CD4-positive, alpha-beta T cell (primary cell): ENCODE measurements at places on chromosomes 3 and 15. TPM values are rescaled to one million over a fixed set of nuclear protein-coding genes. Genes with fewer than 3 reads are reported as not detected.

The KNG1 gene
- total RNA-seq: not detected

The MAP1A gene
- 1.2 TPM for total RNA-seq

The MRPL3 gene
- 36.0 TPM for total RNA-seq

The ROPN1 gene
- not detected for total RNA-seq

The NTRK3 gene
- not detected for total RNA-seq

The CPOX gene
- 7.0 TPM for total RNA-seq

The ITGA11 gene
- total RNA-seq: 0.20 TPM

The DLL4 gene
- total RNA-seq: 0.11 TPM

The ST3GAL6 gene
- 0.45 TPM for total RNA-seq

The MTFMT gene
- 5.8 TPM for total RNA-seq

The ST8SIA2 gene
- not detected for total RNA-seq

The MGLL gene
- total RNA-seq: 0.28 TPM

The NPAP1 gene
- not detected for total RNA-seq

The OR5K2 gene
- not detected for total RNA-seq

The CCDC39 gene
- not detected for total RNA-seq

The ZCWPW2 gene
- total RNA-seq: 0.27 TPM

The RLBP1 gene
- total RNA-seq: not detected

The ZNF654 gene
- total RNA-seq: 6.5 TPM

The PSTPIP1 gene
- total RNA-seq: 79.4 TPM

The CXCR6 gene
- 2.0 TPM for total RNA-seq

The CMTM8 gene
- total RNA-seq: 7.5 TPM

The RAB6B gene
- total RNA-seq: not detected

The COL6A5 gene
- not detected for total RNA-seq

The DISP2 gene
- 0.06 TPM for total RNA-seq

The C3orf20 gene
- total RNA-seq: not detected

The MEF2A gene
- total RNA-seq: 24.9 TPM

The PLSCR5 gene
- not detected for total RNA-seq

The NUSAP1 gene
- total RNA-seq: 2.2 TPM

The UNC45A gene
- total RNA-seq: 17.6 TPM

The CCDC9B gene
- total RNA-seq: 1.5 TPM

The GPX1 gene
- 22.9 TPM for total RNA-seq

The CACNA2D3 gene
- total RNA-seq: not detected

The PIF1 gene
- 0.22 TPM for total RNA-seq

The SENP5 gene
- 62.7 TPM for total RNA-seq

The SLC9A9 gene
- 12.2 TPM for total RNA-seq

The SCAANT1 gene
- 1.4 TPM for total RNA-seq

The PLS1 gene
- 0.92 TPM for total RNA-seq

The IGSF10 gene
- total RNA-seq: not detected
